T-helper 17 cell (primary cell): ENCODE measurements at places on chromosomes 13 and 19.

DNA sequence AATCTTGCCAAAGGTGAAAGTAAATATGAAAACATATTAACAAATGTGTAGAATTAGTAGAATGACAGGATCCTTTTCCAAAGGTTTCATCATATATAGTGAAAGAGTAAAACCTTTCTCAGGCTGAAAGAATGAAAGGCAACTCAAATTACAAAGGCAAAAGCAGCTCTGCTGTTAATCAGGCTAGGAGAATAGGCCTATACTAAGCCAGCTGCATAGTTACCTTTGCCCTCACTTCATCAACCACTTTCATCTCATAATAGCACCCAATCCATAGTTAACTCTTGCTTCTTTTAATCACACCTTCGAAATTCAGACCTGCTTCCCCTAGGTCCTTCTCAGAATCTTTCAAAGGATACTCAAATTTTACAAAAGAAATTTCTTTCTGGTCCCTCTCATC is 1167.6 kb upstream of the ATXN8OS start:
- H3K4me3 ChIP-seq: no peak overlapping the region
- no peaks in the 10 kb centered on the region for H3K27me3 ChIP-seq
- no peak overlapping the region for H3K27ac ChIP-seq

- no peak for DNase-seq
- H3K27ac ChIP-seq: peak overlapping the region; percentile 79
- H3K36me3 ChIP-seq: peaks cover 8% of the 10 kb centered on the region
Measured at GRCh38 chr13:19695428-19695827, 62.0 kb downstream of the MPHOSPH8 start.

GRCh38 chr13:27961227-27962085 is 7.7 kb downstream of the CDX2 start:
- no peak overlapping the region for H3K27ac ChIP-seq
- no peaks in the 10 kb centered on the region for H3K36me3 ChIP-seq
- H3K4me3 ChIP-seq: peak overlapping the region; percentile 68
- H3K27me3 ChIP-seq: peaks cover 80% of the 10 kb centered on the region

DNA sequence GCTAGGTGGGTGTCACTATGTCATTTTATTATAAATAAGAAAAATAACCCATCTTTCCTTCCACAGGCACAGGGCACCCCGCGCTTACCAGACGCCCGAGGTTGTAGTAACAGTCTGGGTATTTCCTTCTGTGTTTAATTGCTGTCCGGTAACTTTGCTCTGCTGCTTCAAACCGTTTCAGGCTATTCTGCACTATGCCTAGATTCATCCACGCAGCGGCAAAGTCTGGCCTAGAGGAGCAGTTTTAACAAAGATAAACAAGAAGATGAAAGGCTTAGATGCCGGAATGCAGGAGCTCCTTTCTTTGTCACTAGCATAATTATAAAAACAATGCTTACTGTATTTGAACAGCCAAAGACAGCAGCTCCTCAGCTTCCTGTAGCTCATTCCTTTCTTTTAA is 36.9 kb upstream of the GGACT start:
- H3K36me3 ChIP-seq: peaks cover 14% of the 10 kb centered on the region
- H3K4me3 ChIP-seq: no peak overlapping the region

GRCh38 chr13:102289606-102290005 is 112.2 kb downstream of the FGF14 start:
- peaks cover 21% of the 10 kb centered on the region for H3K27me3 ChIP-seq
- H3K36me3 ChIP-seq: no peaks in the 10 kb centered on the region
- no peak for DNase-seq
- H3K27ac ChIP-seq: no peak overlapping the region

DNA sequence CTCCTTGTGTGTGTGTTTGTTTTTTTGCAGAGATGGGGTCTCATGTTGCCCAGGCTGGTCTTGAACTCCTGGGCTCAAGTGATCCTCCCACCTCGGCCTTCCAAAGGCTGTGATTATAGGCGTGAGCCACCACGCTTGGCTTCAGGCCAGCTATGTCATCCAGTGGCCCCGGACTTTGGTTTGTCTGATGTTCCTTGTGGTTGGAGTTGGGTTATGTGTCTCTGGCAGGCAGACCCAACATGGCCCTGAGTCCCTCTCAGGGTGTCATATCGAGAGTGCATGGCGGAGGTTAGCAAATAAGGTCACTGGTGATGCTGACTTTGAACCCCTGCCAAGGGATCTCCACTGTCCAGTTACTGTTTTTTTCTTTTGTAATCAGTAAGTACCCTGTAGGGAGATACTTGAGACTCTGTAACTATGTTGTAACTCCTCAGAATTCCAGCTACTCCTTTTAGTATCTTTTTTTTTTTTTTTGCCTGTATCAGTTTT is 37.3 kb downstream of the SMARCA4 start:
- no peak overlapping the region for H3K4me3 ChIP-seq
- no peak for DNase-seq
- H3K4me1 ChIP-seq: peaks cover 3% of the 10 kb centered on the region
- no peak overlapping the region for H3K27ac ChIP-seq

DNA sequence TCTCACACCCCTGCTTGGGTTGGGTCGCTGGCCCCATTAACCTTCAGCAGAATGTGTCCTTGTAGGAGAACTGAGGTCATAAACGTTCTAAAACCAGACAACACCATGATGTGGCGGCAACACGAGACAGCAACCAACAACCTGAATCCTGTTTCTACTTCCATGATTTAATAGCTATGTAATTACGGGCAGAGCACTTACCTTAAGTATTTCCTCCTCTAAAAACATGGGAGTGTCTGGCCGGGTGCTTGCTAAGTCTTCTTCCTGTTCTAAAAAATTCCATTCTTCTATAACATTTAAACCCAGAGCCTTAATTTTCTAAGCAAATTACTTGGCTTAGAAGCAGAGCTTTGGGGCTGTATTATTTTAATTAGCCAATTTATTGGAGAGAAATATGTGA is 33.5 kb upstream of the IRS2 start:
- no peak overlapping the region for H3K4me3 ChIP-seq
- no peaks in the 10 kb centered on the region for H3K4me1 ChIP-seq
- H3K27ac ChIP-seq: no peak overlapping the region

DNA sequence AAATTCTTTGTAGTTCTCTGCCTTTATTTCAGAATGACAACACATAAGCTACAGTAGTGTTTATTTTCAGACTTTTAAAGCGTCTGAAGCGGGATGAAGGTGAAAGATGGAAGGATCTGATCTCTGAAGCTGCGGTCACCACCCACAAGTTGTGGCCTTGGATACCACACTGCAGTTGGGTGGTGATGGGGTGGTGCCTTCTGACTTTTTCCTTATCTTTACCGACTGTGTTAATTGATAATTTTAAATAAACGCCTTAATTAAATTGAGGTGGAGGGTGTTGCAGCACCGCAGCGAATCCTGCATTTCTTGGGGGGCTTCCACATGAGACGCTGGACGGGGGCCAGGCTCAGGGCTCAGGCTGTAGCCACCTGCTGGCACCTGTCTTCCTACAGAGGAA is 1.3 kb downstream of the TFDP1 start:
- no peak for DNase-seq
- no peaks in the 10 kb centered on the region for H3K27me3 ChIP-seq
- H3K4me1 ChIP-seq: peaks cover 32% of the 10 kb centered on the region
- peak overlapping the region; percentile 69 for H3K27ac ChIP-seq
- H3K36me3 ChIP-seq: peaks cover 6% of the 10 kb centered on the region

- no peak overlapping the region for H3K4me3 ChIP-seq
- DNase-seq: no peak
- H3K4me1 ChIP-seq: peaks cover 2% of the 10 kb centered on the region
- no peaks in the 10 kb centered on the region for H3K36me3 ChIP-seq
Measured at GRCh38 chr19:41159881-41160280, 33.1 kb upstream of the CYP2S1 start.

- no peaks in the 10 kb centered on the region for H3K27me3 ChIP-seq
- no peaks in the 10 kb centered on the region for H3K36me3 ChIP-seq
- no peak for DNase-seq
- no peaks in the 10 kb centered on the region for H3K4me1 ChIP-seq
Measured at GRCh38 chr13:48892688-48893075, 83.0 kb upstream of the FNDC3A start.
